ENCODE measurements at places on chromosomes 2 and 18.
A peak's percentile ranks its signal among the peaks of the same experiment; 100 is the strongest.

GRCh38 chr2:134581877-134582546 lies 136.8 kb downstream of the TMEM163 start:
- DNase-seq, result peak; percentile 35

- no peak for DNase-seq
These were observed 210.3 kb upstream of the ETAA1 start for GRCh38 chr2:67186871-67187270.

- DNase-seq, result peak; percentile 74
These were observed 5.2 kb upstream of the GPD2 start for GRCh38 chr2:156430980-156431358.

- DNase-seq, result peak; percentile 84
These were observed 173.6 kb downstream of the SMAD7 start for GRCh38 chr18:48777026-48777743.

DNA sequence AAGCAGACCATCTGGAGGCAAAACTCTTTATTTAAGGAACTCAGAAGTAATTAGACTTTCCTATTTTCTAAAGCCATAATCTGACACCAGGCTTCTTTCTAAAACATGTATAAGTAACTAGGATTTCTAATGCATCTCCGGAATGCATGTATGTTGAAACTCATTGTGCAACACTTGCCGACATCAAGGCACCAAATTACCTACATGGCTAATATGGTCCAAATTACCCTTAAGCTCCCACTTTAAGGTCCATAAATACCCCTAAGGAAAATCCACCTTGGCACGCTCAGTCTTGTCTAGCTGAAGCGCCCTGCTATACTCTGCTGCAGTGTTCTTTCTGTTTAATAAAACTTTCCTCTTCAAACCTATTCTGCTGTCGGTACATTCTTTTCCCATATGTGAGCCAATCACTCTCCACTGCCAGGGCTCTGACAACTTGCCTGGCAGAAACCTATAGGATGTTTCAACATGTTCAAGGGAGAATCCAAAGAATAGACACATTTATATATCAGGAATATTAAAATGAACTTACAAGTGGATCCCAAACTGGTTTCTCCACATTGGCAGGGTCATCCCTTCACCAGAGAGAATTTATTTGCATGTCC lies 171.9 kb downstream of the GALNT1 start:
- DNase-seq, result no peak

DNA sequence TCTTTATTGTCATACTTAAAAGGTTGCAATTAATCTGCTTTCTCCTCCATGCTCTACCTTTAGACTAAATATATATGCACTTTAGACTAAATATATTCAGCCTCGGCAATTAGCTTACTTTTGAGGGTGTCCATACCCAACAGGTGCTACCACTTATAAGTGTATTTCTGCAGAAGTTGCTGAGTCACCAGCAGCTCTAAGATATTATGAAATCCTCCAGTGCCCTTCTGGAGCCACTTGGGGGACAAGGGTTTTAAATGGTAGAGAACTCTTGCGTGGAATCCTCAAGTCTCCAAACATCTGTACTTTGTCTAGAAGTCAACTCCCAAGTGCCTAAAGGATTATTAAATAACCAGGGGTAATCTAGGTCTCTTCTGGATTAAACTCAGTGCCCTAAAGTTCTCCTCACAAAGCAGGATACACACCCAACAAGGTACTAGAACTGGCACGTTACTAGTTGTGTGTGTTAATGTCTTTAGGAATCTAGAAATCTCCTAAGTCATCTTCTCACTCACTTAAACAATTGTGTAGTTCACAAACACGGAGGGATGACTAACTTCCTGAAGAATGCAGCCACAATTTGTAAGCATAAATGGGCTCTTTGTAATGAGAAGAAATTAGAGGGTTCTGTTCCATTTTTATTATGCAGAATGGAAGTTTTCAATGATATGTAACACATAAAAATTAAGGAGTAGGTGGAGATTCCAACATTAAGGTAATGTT lies 159.7 kb downstream of the CD226 start:
- DNase-seq, result no peak

GRCh38 chr2:199883474-199884212 lies 27.4 kb upstream of the C2orf69 start:
- DNase-seq, result no peak

DNA sequence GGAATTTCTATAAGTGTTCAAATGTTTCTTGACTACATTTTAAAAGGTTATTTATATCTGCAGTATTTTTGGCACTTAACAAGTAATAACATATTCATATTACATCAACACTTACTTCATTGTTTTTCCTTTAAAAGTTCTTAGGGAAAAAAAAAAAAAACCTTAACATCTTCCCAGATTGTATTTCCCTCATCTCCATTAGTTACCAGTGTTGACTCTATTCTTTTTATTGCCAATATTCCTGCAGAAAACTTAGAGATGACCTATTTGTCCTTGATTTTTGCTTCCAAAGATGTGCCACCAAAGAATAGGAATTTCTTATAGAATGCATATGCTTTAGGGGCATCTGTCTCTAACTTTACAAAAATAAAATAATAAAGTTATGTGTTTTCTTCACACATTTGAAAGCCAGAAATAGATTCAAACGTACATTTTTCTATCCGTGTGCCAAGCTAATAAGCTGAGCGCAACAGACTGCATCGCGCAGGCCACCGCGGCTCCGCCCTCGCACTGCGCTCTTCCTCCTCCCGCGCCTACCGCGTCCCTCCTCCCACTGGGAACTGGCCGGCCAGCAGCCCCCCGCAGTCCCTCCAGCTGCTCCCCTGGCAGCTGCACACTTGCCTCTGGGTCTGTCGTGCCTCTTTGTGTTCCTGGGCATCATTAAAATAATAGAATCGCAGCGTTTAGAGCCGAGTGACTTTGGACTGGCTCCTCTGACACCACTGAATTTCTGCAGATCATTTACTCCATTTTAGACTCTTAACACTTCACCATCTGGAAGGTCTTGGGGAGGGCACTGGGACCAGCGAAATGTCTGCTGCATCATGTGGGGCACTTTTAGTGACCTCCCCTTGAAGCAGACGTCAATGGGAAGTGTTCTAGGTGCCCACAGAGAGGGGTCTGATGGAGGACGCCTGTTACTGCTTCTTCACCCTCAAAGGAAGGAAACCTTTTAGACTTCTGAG lies 21.2 kb upstream of the NAB1 start:
- peak; percentile 20 for DNase-seq

Measured in GM12865 (cell line).